ENCODE measurements at places on chromosomes 1 and 21. TPM values are rescaled to one million over a fixed set of nuclear protein-coding genes. Genes with fewer than 3 reads are reported as not detected.
A peak's percentile ranks its signal among the peaks of the same experiment; 100 is the strongest.

GRCh38 chr1:154747740-154748404 lies 122.2 kb downstream of the KCNN3 start:
- H3K36me3 ChIP-seq = no peaks in the 10 kb centered on the region
- H3K27me3 ChIP-seq = no peaks in the 10 kb centered on the region
- H3K4me1 ChIP-seq = peaks cover 10% of the 10 kb centered on the region
- H3K27ac ChIP-seq = no peak overlapping the region
- no peak for DNase-seq

DNA sequence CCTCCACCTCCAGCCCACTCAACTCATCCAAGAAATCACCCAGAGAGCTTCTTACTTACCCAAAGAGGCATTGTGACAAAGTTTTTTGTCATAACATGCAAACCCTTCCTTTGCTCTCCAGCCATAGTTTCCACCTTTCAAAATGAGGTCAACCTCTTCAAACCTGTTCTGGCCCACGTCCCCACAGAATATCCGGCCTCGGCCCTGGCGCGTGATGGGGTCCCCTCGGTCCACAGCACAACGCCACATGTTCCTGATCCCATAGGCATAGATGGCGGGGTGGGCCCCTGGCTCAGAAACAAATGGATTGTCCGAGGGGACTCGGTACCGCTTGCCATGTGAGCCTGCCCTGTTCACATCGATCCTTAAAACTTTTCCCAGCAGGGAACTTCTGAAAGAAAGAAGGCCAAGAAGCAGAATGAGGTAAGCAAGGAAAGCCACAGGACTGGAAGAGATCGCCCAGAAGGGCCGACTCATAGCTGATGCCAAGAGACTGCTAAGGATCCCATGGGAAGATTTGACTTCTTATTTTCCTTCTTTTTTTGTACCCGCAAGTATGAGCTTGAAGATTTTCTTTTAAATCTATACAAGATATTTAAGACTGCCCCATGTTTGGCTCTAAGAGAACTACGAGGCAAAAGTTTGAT lies 7.8 kb downstream of the HHIPL2 start:
- no peaks in the 10 kb centered on the region for H3K27me3 ChIP-seq
- no peaks in the 10 kb centered on the region for H3K36me3 ChIP-seq
- DNase-seq = no peak
- H3K4me1 ChIP-seq = no peaks in the 10 kb centered on the region

- no peaks in the 10 kb centered on the region for H3K4me1 ChIP-seq
- no peaks in the 10 kb centered on the region for H3K27me3 ChIP-seq
- H3K27ac ChIP-seq = no peak overlapping the region
- H3K4me3 ChIP-seq = no peak overlapping the region
These were observed 28.4 kb downstream of the ACP6 start for GRCh38 chr1:147641695-147642592.

GRCh38 chr1:50774759-50775351 lies 185.2 kb downstream of the FAF1 start:
- H3K27me3 ChIP-seq = no peaks in the 10 kb centered on the region
- DNase-seq = no peak
- no peak overlapping the region for H3K4me3 ChIP-seq
- H3K27ac ChIP-seq = no peak overlapping the region
- no peaks in the 10 kb centered on the region for H3K4me1 ChIP-seq

DNA sequence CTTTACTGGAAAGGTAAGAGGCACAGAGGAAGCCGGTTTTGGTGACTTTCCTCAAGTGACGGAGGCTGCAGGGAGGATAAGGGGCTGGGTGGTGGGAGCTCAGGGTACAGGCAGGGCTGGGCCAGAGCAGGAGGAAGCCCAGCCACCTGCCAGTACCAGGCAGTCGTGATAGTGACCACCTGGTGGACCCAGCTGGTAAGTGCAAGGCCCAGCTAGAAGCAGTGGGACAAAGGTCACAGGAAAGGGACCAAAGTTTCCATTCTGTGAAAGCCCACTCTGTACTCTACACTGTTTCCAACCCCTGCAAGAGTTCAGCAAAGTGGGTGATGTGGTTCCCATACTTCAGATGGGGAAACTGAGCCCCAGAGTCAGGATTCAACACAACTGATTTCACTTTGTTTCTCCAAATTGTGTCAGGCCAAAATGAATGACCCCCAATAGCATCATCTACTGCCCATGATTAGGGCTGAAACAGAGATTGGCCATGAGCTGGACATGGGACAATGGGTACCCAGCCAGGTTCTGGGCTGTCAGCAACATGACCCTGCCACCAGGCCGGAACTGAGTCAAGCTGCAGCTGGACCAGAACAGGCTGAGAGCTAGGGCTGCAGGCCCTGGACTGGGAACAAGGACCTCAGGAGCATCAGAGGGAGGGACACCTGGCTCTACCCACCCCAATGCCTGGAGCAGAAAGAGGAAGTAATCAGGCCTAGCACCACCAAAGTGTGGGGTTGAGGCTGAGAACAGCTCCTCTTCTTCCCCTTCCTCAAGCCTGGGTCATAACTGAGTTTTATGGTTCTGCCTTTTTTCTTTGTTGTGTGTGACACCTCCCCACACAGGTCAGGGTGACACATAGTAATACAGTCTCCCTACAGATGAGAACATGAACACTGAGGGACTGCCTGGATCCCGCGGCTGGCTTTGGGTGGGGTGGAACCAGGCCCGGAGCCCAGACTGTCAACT lies 50.2 kb downstream of the KCNN3 start:
- H3K4me1 ChIP-seq = no peaks in the 10 kb centered on the region
- H3K36me3 ChIP-seq = no peaks in the 10 kb centered on the region
- peak; percentile 70 for DNase-seq
- H3K27me3 ChIP-seq = no peaks in the 10 kb centered on the region

GRCh38 chr1:214022810-214023425 lies 35.1 kb downstream of the PROX1 start:
- H3K4me1 ChIP-seq = peaks cover 6% of the 10 kb centered on the region
- H3K4me3 ChIP-seq = no peak overlapping the region
- H3K27me3 ChIP-seq = no peaks in the 10 kb centered on the region

DNA sequence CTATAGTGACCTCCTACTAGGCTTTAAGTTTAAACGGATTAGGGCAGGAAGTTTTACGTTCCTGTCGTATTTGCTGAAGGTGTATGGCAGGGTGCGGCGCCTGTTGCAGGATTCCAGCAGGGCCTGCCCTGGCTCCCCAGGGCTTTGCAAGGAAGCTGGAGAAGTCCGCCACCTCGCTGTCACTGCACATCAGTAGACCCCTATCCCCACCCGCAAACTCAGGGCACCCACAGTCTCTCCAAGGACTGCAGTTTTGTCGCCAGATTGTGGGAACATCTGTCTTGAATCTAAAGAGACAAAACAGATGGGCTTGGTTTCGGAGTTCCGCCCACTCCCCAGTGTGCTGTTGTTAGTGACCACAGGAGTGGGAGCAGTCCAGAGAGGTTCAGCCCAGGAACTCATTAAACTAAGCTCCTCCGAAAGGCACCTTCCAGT lies 110.8 kb downstream of the CDC7 start:
- H3K27me3 ChIP-seq = no peaks in the 10 kb centered on the region
- H3K4me1 ChIP-seq = no peaks in the 10 kb centered on the region
- DNase-seq = peak; percentile 45
- H3K27ac ChIP-seq = no peak overlapping the region
- H3K4me3 ChIP-seq = no peak overlapping the region

DNA sequence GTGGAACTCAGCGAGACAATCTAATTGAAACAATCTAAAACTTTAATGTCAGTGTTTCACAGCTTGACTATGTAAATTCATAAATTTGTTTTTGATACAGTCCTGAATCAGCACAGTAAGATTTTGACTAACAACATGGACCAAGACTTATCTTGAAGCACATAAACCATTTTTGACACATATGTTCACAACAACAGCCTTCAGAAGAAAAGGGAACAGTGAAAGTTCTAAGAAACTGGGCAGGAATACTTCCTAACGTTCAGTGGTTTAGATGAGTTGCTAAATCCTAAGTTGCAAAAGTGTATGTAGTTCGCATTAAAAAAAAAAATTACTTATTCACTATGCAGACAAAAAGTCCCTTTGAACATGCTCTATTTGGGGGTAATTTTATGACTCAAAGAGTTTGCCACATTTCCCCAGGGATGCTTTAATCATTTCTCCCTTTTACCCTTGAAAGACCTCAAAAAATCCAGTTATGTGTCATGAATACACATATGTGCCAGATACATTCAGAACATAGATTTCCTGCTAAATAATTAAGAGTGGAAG lies 120.2 kb downstream of the MRPL39 start:
- H3K36me3 ChIP-seq = no peaks in the 10 kb centered on the region
- no peaks in the 10 kb centered on the region for H3K27me3 ChIP-seq
- no peak overlapping the region for H3K27ac ChIP-seq
- DNase-seq = no peak
- H3K4me3 ChIP-seq = no peak overlapping the region

GRCh38 chr1:111669268-111669667 lies 49.7 kb downstream of the RAP1A start:
- no peak overlapping the region for H3K27ac ChIP-seq
- H3K4me1 ChIP-seq = no peaks in the 10 kb centered on the region
- no peak for DNase-seq
- H3K36me3 ChIP-seq = no peaks in the 10 kb centered on the region
- H3K27me3 ChIP-seq = no peaks in the 10 kb centered on the region

- H3K4me1 ChIP-seq = no peaks in the 10 kb centered on the region
- H3K27me3 ChIP-seq = no peaks in the 10 kb centered on the region
- H3K4me3 ChIP-seq = no peak overlapping the region
- no peak for DNase-seq
- H3K36me3 ChIP-seq = no peaks in the 10 kb centered on the region
- H3K27ac ChIP-seq = no peak overlapping the region
These were observed 196.1 kb upstream of the FGGY start for GRCh38 chr1:59100708-59101374.

DNA sequence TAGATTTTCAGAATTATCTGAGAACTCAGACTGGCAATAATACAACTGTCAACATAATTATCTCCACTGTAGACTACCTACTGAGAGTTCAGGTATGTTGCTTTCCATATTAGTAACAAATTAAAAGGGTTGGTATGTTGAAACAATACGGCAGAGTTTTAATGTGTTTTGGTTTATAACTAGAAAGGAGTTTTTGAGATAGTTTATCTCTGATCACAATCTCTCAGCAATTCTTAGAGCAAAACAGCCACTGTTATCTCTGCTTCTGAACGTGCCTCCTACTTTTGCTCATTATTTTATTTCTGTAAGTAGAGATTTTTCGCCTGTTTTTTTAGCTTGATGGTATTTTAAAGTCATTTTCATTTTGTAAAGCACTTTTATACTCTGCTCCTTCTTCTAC lies 118.7 kb downstream of the ZP4 start:
- no peaks in the 10 kb centered on the region for H3K4me1 ChIP-seq
- no peak overlapping the region for H3K4me3 ChIP-seq
- no peaks in the 10 kb centered on the region for H3K27me3 ChIP-seq
- H3K36me3 ChIP-seq = no peaks in the 10 kb centered on the region

DNA sequence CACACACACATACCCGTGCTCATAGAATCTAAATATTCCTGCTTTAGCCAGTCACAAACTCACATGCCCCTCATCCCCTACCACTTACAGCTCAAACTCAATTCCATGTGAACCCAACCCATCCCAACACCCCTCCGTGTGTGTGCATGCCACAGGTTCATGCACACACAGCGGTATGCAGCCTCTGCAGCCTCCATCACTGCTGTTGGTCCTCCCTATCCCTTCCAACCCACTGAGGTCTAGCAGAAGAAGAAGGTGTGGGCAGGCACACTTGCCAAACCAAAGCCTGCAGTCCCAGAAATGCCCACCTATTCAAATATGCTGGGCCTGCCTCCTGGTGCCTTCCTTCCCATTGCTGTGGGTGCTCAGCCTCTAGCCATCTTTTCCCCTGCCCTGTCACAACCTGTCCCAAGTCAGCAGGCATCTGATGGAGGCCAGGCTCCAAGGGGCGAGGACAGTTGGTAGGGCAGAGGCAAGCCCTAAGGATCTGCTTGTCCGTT lies 26.2 kb downstream of the SLC2A1 start:
- peaks cover 71% of the 10 kb centered on the region for H3K36me3 ChIP-seq
- H3K27ac ChIP-seq = no peak overlapping the region
- peak overlapping the region; percentile 38 for H3K4me3 ChIP-seq
- no peaks in the 10 kb centered on the region for H3K27me3 ChIP-seq
- no peaks in the 10 kb centered on the region for H3K4me1 ChIP-seq
- DNase-seq = peak; percentile 27

GRCh38 chr1:89935235-89935634 lies 59.7 kb upstream of the ZNF326 start:
- H3K27ac ChIP-seq = no peak overlapping the region
- H3K4me3 ChIP-seq = no peak overlapping the region
- H3K27me3 ChIP-seq = no peaks in the 10 kb centered on the region
- H3K4me1 ChIP-seq = peaks cover 10% of the 10 kb centered on the region
- peaks cover 43% of the 10 kb centered on the region for H3K36me3 ChIP-seq

GRCh38 chr1:201617157-201617556 lies 78.2 kb downstream of the NAV1 start:
- no peaks in the 10 kb centered on the region for H3K27me3 ChIP-seq
- H3K36me3 ChIP-seq = no peaks in the 10 kb centered on the region
- DNase-seq = no peak
- no peak overlapping the region for H3K4me3 ChIP-seq

DNA sequence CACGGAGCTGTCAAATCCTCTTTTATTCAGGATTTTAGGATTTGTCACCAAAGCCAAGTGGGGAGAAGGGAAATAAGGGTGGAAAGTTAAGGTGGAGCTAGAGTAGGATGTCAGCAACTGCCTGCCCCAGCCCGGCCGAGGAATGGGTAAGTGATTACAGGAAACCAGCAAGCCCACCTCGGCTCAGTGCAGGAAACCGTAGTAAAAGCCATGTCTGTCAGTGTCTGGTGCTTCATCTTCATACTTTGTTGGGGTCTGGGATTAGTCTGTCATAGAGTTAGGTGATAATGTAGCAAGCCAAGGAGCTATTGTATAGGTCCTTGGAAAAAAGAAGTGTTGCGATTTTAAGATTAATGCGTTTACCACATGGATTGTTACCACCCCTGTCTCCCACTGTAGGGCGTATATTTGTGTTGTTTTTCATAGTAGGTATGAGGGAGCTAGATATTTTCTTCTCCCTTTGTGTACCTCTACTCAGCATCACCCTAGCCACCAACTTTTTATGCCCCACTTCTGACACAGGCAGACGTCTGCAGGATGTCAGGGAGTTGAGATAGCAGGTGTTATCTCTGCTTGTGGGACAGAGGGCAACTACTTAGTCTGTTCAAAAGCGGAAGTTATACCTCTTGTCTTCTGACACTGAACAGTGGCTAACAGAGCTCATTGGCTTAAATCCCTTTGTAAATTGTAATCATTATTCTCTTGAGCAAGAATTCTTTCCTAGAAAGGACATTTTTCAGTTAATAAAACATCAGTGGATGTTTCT lies 253.7 kb downstream of the HHAT start:
- H3K27ac ChIP-seq = no peak overlapping the region
- H3K36me3 ChIP-seq = no peaks in the 10 kb centered on the region
- DNase-seq = no peak
- no peaks in the 10 kb centered on the region for H3K27me3 ChIP-seq
- H3K4me3 ChIP-seq = no peak overlapping the region
- H3K4me1 ChIP-seq = no peaks in the 10 kb centered on the region

Gene TMPRSS15
- total RNA-seq = not detected

Gene TRIM67
- not detected for total RNA-seq

Gene DIO1
- total RNA-seq = not detected
